Upper lobe of right lung (tissue), 1 donor: ENCODE measurements at places on chromosomes 4 and X.

GRCh38 chr4:139726615-139727014, 61.0 kb downstream of the MGST2 start:
- no peak for DNase-seq

GRCh38 chr4:77586951-77587383, 18.7 kb upstream of the CXCL13 start:
- DNase-seq: no peak

DNA sequence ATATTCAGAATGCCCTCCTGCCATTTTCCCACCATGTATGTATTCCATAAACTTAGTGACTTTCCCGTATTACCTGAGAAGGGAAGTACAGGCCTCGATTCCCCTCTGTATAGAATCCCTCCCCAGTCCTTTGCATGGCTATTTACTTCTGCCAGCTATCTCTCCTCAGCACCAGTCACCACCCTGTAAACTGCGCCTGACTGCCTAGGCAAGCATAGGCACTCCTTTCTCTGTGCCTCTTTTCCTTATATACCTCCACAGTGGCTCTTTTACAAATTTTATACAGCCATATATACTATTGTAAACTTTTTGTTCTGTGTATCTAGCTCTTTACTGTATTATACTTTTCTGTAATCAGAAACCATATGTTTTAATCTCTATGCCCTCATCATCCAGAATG, 130.9 kb upstream of the TET2 start:
- DNase-seq: no peak

GRCh38 chr4:83870328-83870950, 334.5 kb downstream of the GPAT3 start:
- no peak for DNase-seq

DNA sequence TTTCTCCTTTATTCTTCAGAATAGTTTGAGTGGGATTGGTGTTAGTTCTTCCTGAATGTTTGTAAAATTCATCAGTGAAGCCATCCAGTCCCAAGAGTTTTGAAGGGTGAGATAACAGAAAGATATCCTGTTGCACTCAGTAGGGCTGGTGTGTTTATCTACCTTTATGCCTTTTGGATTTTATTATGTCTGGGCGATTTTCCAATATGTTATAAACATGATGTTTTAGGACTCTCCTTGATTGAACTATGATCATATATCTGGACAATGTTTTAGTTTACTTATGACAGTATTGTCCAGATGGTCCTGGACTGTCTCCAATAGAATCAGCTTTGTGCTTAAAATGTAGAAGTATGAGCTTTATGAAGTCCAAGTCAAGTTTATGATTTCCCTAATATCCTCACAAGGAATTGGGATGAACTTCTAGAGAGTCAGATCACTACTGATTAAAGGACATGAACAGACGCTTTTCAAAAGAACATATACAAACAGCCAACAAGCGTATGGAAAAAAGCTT, 77.6 kb upstream of the ITM2A start:
- no peak for DNase-seq

- no peak for DNase-seq
Measured at GRCh38 chr4:17763416-17763815, 18.0 kb downstream of the FAM184B start.
